BJ (cell line): ENCODE measurements at places on chromosomes 11 and 22.

DNA sequence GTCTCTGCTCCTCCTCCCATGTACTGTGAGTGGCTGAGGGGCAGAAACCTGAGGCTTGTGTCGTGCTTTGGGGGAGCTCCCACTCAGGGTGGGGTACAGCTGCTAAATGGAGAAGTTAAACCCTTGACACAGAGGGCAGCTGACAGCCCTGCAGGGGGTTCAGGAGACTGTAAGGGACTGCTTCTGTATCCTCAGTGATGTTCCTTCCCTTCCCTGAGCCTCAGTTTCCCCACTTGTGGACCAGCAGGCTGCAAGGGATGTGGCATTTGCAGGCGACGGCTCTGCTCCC is 15.6 kb downstream of the SYNGR1 start:
- DNase-seq: no peak

GRCh38 chr22:48821346-48821690 is 1006.4 kb downstream of the BRD1 start:
- no peak for DNase-seq

GRCh38 chr22:47064016-47064415 is 301.6 kb downstream of the TBC1D22A start:
- DNase-seq: no peak

- DNase-seq: no peak
Measured at GRCh38 chr22:22109693-22110466, 127.3 kb upstream of the TOP3B start.

DNA sequence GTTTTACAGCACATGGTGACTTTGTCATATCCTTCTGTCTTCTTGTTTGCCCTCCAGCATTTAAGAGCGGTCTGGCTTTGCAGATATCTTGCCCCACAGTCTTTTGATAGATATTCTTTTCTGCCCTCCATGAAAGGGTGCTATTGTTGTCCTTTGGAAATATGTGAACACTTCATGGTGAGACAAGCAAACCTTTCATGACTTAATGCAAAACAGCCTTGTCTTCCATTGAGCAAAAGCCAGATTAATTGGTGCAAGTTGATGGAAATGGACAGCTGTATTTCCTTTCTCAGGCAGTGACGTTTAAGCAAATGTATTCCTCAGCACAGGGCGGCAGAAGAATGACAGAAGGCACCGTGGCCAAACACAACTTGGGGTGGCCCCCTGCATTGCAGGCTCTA is 4.4 kb downstream of the DCPS start:
- no peak for DNase-seq

- DNase-seq: no peak
Measured at GRCh38 chr11:44729713-44730112, 3.0 kb downstream of the TSPAN18 start.

GRCh38 chr11:119637481-119637880 is 91.5 kb downstream of the NECTIN1 start:
- no peak for DNase-seq

DNA sequence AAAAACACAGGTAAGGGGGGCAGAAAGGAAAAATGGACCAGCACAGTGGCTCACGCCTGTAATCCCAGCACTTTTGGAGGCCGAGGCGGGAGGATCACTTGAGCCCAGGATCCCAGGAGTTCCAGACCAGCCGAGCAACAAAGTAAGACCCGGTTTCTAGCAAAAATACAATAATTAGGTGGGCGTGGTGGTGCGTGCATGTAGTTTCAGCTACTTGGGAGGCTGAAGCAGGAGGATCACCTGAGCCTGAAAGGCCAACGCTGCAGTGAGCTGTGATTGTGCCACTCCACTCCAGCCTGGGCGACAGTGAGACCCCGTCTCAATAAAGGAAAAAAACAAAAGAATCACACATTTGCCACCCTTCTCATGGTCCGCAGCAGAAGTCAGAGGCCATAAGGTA is 519.4 kb downstream of the BRD1 start:
- no peak for DNase-seq
